ENCODE measurements at places on chromosomes 3 and 15. TPM values are rescaled to one million over a fixed set of nuclear protein-coding genes. Genes with fewer than 3 reads are reported as not detected.
A peak's percentile ranks its signal among the peaks of the same experiment; 100 is the strongest.

CLDN11 gene
- 5.2 TPM for total RNA-seq

- H3K27me3 ChIP-seq: no peaks in the 10 kb centered on the region
- no peak overlapping the region for H3K4me3 ChIP-seq
- H3K36me3 ChIP-seq: no peaks in the 10 kb centered on the region
- no peak for DNase-seq
Measured at GRCh38 chr3:174820885-174821284, 38.2 kb upstream of the NAALADL2 start.

LMAN1L gene
- total RNA-seq: not detected

GUCA1C gene
- not detected for total RNA-seq

GRCh38 chr15:29403772-29404171 lies 134.2 kb upstream of the NSMCE3 start:
- H3K27ac ChIP-seq: no peak overlapping the region
- peaks cover 14% of the 10 kb centered on the region for H3K27me3 ChIP-seq
- H3K4me1 ChIP-seq: no peaks in the 10 kb centered on the region
- no peak for DNase-seq

GRCh38 chr3:40299130-40299720 lies 10.3 kb upstream of the EIF1B start:
- peaks cover 21% of the 10 kb centered on the region for H3K36me3 ChIP-seq
- no peaks in the 10 kb centered on the region for H3K27me3 ChIP-seq
- DNase-seq: no peak
- H3K27ac ChIP-seq: no peak overlapping the region
- H3K4me3 ChIP-seq: no peak overlapping the region

DNA sequence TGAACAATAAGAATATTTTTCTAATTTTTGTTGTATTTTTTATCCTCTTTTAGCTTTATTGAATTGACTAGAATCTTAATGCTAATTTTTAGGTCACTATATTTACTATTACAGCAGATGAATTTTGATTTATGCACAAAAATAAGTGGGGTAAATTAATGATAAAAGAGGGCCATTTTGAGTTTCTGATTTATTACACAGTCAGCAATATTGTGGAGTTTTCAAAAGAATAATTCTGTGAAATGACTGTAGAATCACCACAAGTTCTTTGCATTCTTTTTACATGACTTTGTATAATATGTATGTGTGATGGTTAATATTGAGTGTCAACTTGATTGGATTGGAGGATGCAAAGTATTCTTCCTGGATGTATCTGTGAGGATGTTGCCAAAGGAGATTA lies 812.4 kb upstream of the DPPA4 start:
- H3K27me3 ChIP-seq: no peaks in the 10 kb centered on the region
- DNase-seq: no peak
- no peaks in the 10 kb centered on the region for H3K4me1 ChIP-seq
- H3K4me3 ChIP-seq: no peak overlapping the region

GRCh38 chr15:89072277-89072869 lies 15.9 kb upstream of the ABHD2 start:
- H3K27me3 ChIP-seq: no peaks in the 10 kb centered on the region
- no peak overlapping the region for H3K4me3 ChIP-seq
- H3K27ac ChIP-seq: no peak overlapping the region
- no peak for DNase-seq

GRCh38 chr3:82130046-82130445 lies 368.6 kb upstream of the GBE1 start:
- H3K4me1 ChIP-seq: no peaks in the 10 kb centered on the region
- H3K27me3 ChIP-seq: no peaks in the 10 kb centered on the region
- DNase-seq: no peak

DNA sequence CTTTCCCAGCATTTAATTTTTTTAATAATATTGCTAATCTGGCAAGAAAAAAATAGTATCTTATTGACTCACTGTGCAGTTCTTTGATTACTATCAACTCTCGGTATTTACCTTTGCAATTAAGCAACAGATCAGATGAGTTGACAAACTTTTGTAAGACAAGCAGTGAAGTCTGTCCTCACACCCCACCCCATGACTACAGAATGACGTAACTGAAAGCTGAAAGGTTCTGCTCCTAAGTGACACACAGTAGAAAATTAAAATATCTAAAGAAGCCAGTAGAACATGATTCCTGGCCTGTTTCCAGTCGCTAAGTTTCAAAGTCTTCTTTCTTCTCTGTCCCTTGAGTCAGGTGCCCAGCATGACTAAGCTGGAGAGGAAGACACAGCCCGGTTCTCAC lies 135.5 kb downstream of the STT3B start:
- no peaks in the 10 kb centered on the region for H3K4me1 ChIP-seq
- DNase-seq: no peak
- H3K36me3 ChIP-seq: no peaks in the 10 kb centered on the region
- H3K27ac ChIP-seq: no peak overlapping the region

SERPINI2 gene
- not detected for total RNA-seq

DNA sequence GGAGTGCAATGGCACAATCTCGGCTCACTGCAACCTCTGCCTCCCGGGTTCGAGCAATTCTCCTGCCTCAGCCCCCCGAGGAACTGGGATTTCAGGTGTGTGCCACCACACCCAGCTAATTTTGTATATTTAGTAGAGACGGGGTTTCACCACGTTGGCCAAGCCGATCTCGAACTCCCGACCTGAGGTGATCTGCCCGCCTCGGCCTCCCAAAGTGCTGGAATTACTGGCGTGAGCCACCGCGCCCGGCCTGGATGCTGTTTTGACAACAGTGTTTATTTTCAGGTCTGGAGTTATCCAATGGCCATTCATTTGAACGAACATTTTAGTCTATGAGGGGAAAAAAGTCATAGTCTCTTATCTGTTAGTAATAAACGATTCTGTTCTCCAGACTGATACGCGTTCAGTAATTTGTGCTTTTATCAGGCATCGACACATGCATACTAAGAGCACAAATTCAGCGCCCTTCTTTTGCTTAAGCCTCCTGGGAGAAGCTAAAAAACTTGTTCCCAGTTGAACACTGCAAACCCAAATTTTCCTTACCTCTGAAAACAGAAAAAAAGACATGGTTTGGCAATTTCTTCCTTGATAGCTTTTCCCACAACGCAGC lies 1.3 kb downstream of the B3GALNT1 start:
- DNase-seq: no peak
- H3K4me3 ChIP-seq: peak overlapping the region; percentile 73
- no peaks in the 10 kb centered on the region for H3K27me3 ChIP-seq
- peaks cover 4% of the 10 kb centered on the region for H3K36me3 ChIP-seq

ANAPC13 gene
- 50.9 TPM for total RNA-seq

- no peak overlapping the region for H3K4me3 ChIP-seq
- H3K4me1 ChIP-seq: peaks cover 2% of the 10 kb centered on the region
Measured at GRCh38 chr15:99467853-99468464, 97.8 kb upstream of the MEF2A start.

GRCh38 chr3:71653414-71653807 lies 69.9 kb upstream of the FOXP1 start:
- no peak for DNase-seq
- H3K4me1 ChIP-seq: peaks cover 42% of the 10 kb centered on the region
- no peaks in the 10 kb centered on the region for H3K27me3 ChIP-seq
- no peaks in the 10 kb centered on the region for H3K36me3 ChIP-seq

DNA sequence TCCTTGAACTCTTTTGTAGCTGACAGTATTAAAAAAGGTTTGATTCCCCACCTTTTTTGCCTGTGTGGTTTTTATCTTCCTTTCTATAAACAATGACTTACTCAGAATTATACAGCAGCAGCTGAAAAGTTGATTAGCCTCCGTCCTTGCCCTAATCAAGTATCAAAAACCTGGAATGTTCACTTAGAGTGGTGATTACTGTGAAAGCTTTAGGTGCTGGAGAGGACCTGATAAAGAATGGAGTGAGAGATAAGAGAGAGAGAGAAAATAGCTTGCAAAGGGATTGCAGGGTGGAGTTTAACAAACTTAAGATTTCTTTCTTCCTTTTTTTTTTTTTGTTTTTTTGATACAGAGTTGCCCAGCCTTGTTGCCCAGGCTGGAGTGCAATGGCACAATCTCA lies 6.7 kb downstream of the CGNL1 start:
- H3K4me1 ChIP-seq: peaks cover 71% of the 10 kb centered on the region
- no peak for DNase-seq
- peak overlapping the region; percentile 53 for H3K27ac ChIP-seq
- no peak overlapping the region for H3K4me3 ChIP-seq
- no peaks in the 10 kb centered on the region for H3K27me3 ChIP-seq

- no peaks in the 10 kb centered on the region for H3K27me3 ChIP-seq
- no peaks in the 10 kb centered on the region for H3K36me3 ChIP-seq
- no peaks in the 10 kb centered on the region for H3K4me1 ChIP-seq
- no peak for DNase-seq
Measured at GRCh38 chr3:72960812-72961518, 35.6 kb upstream of the PPP4R2 start.

- no peaks in the 10 kb centered on the region for H3K4me1 ChIP-seq
- no peak overlapping the region for H3K4me3 ChIP-seq
- no peaks in the 10 kb centered on the region for H3K27me3 ChIP-seq
- no peak for DNase-seq
- no peak overlapping the region for H3K27ac ChIP-seq
- no peaks in the 10 kb centered on the region for H3K36me3 ChIP-seq
Measured at GRCh38 chr3:105764378-105765307, 104.2 kb downstream of the CBLB start.

SPSB4 gene
- 0.50 TPM for total RNA-seq

DNA sequence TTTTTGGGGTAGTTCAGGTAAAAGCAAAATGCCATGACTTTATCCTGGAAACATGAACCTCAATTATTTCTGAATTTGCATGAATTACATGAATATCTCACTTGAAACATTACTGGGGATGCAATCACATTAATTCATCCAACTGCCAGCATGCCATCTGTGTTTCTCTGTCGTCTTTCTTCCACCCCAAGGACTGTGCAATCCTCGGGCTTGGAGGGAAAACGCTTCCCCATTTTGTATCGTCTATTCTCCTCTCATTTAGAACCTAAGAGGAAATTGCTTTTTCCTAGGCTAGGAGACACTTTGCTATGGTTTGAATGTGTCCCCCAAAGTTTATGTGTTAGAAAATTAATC lies 109.4 kb downstream of the SQOR start:
- no peak overlapping the region for H3K4me3 ChIP-seq
- H3K27me3 ChIP-seq: peaks cover 5% of the 10 kb centered on the region
- no peak for DNase-seq
- H3K36me3 ChIP-seq: no peaks in the 10 kb centered on the region
- no peak overlapping the region for H3K27ac ChIP-seq

GRCh38 chr3:144912968-144913367 lies 941.3 kb downstream of the DIPK2A start:
- no peaks in the 10 kb centered on the region for H3K36me3 ChIP-seq
- H3K4me3 ChIP-seq: no peak overlapping the region
- H3K4me1 ChIP-seq: no peaks in the 10 kb centered on the region
- no peak overlapping the region for H3K27ac ChIP-seq
- no peaks in the 10 kb centered on the region for H3K27me3 ChIP-seq

RBP2 gene
- not detected for total RNA-seq

DNA sequence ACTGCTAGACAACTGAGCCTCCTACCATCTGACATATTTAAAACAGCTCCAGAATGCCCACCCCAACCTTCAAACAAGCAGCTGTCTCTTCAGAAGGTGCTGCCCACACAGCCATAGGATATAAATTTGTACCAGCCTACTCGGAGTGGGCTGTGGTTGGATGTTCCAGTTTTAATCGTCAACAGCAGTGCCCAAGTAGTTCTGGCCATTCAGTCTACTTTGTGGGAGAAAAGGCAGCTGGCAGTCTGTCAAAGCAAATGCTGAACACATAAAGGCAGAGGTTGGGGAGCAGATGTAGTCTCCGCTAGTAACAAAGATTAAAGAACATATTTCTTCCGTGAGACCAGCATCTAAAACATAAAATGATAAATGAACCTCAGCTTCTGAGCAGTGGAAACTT lies 15.9 kb upstream of the ERC2 start:
- no peaks in the 10 kb centered on the region for H3K4me1 ChIP-seq
- no peak for DNase-seq
- peaks cover 10% of the 10 kb centered on the region for H3K27me3 ChIP-seq
- H3K4me3 ChIP-seq: no peak overlapping the region

GPR160 gene
- 2.9 TPM for total RNA-seq

GOLGA8H gene
- total RNA-seq: 1.1 TPM

- no peaks in the 10 kb centered on the region for H3K27me3 ChIP-seq
- H3K36me3 ChIP-seq: no peaks in the 10 kb centered on the region
- no peak overlapping the region for H3K27ac ChIP-seq
Measured at GRCh38 chr3:141308588-141309218, 59.6 kb upstream of the ZBTB38 start.

- H3K4me3 ChIP-seq: no peak overlapping the region
- no peaks in the 10 kb centered on the region for H3K27me3 ChIP-seq
- no peaks in the 10 kb centered on the region for H3K36me3 ChIP-seq
- H3K4me1 ChIP-seq: peaks cover 4% of the 10 kb centered on the region
Measured at GRCh38 chr15:64275934-64276333, 80.0 kb downstream of the CSNK1G1 start.

MST1 gene
- total RNA-seq: 1.7 TPM

DNA sequence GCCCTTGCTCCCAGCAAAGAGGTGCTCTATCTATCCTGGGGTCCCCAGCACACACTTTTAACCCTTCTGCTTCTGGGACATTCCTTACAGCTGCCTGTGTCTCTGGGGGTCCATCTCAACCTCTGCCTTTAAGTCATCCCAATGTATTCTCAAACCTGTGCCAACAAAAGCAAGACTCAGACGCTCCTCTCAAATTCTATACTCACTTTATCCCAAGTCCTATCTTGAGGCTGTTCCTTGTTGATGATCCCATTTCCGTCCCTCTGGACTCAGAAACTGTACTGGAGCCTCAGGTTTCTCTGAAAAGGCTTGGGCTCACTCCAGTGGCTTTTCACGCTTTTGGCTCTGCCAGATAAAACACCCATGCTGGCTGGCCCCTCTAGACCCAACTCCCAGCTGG lies 69.7 kb downstream of the XXYLT1 start:
- no peaks in the 10 kb centered on the region for H3K27me3 ChIP-seq
- no peak overlapping the region for H3K4me3 ChIP-seq
- DNase-seq: no peak

Measured in esophagus muscularis mucosa (tissue), 4 donors.